Gastrocnemius medialis (tissue), 4 donors: ENCODE measurements at places on chromosomes 6 and 20. TPM values are rescaled to one million over a fixed set of nuclear protein-coding genes. Genes with fewer than 3 reads are reported as not detected.

- no peak for DNase-seq
Observed at GRCh38 chr6:25931411-25931709, 869 bp upstream of the SLC17A2 start.

ULBP2 gene
- not detected for total RNA-seq

DNA sequence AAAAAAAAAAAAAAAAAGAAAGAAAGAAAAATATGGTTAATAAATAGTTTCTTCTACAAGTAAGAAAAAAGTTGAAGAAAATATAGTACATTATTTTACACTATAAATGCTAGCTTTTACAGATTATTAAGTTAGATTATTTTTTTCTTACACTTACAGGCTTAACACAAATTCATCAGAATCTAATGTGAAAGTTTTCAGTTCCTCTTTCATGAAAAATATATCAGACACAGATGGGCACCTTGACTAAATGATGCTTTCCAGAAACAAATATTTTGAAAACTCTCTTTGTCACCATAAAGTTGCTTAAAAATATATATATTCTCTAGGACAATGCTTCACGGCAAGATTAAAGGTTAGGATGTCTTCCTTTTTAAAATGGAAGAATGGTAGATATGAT, 321.8 kb upstream of the HSF2 start:
- no peak for DNase-seq

- no peak for DNase-seq
Observed at GRCh38 chr20:18007534-18008292, 38.9 kb downstream of the MGME1 start.
